ENCODE measurements at places on chromosomes 6 and 20.
A peak's percentile ranks its signal among the peaks of the same experiment; 100 is the strongest.

- DNase-seq: no peak
Measured at GRCh38 chr20:61373956-61374545, 122.0 kb downstream of the CDH4 start.

DNA sequence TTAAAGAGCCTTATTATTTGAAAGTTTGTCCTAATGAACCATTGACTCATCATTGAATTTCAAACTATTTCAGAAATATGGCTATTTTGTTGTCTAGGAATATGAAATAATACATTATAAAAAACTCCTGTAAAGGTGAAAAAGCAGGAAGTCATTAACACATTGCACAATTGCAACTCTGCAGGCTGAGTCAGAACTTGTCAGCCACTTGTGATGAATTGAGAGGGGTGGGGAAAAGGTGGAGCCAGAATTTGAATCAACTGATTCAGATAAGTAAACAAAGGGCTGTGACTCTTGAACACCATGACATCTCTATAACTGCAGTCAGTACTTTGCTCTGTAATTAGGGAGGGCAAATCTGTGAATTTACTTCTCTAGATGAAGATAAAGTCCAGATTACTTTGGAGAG lies 6.0 kb downstream of the C6orf141 start:
- DNase-seq: peak; percentile 30

DNA sequence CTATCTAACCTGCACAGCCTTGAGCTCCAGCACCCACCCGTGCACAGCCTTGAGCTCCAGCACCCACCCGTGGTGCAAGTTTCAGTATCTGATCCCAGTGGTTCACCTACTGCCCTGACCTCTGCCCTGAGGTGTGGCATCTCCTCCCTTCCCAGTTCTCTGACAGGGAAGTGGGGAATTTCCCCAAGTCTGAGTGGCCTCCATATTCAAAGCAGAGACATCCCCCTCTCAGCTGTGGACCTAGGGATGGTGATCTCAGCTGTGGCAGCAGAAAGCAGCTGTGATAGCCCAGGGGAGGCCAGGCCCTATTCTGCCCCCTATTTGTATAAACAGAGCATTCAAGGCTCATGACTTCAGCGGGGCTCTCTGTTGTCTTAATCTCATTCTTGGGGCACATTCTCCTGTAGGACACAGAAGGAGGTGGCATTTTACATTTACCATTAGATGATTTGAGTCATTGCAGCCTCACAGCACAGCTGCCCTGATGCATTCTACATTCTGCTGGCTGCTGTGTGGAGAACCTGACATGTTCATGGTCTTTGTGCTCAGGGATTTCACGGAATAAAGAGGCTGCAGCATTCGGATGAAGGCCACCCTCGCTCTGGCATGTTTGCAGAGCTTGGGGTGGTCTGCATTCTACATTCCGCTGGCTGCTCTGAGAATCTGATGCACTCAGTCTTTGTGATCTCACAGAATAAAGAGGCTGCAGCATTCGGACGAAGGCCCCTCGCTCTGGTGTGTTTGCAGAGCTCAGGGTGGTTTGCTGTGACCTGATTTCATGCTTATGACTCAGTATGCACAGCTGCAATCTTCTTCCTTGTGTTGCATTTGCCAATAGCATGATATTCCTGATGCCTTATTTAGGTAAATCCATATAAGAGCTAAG lies 16.9 kb downstream of the GPR31 start:
- no peak for DNase-seq

GRCh38 chr20:18796282-18796833 lies 17.2 kb upstream of the SCP2D1 start:
- DNase-seq: no peak

GRCh38 chr6:150301846-150302519 lies 66.8 kb upstream of the IYD start:
- DNase-seq: peak; percentile 23

DNA sequence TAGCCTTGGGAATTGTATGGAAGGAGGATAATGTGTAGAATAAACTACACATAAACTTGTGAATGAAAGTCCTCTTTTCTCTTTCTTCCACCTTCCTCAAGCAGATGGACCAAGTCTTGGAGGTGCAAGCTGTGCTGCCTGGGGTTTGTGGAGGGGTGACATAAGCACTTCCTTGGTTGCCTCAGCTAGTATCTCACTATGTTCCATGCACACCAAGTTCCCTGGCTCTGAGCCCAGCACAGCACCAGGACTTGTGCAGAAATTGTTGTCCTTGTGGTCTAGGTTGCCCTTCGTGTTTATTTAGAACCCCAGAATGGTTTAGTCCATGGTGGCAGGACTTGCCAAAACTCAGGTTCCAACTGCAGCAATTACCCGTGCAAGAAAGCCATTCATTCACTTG lies 110.3 kb downstream of the MEI4 start:
- DNase-seq: no peak

- no peak for DNase-seq
Measured at GRCh38 chr6:142071981-142072380, 60.7 kb upstream of the GJE1 start.

- peak; percentile 40 for DNase-seq
Measured at GRCh38 chr20:44571362-44571988, 10.9 kb upstream of the PKIG start.

- DNase-seq: no peak
Measured at GRCh38 chr6:129957941-129958898, 60.2 kb upstream of the L3MBTL3 start.

GRCh38 chr6:165488624-165489295 lies 174.3 kb downstream of the PDE10A start:
- no peak for DNase-seq

- DNase-seq: no peak
Measured at GRCh38 chr20:23658989-23659609, 21.3 kb upstream of the CST3 start.

DNA sequence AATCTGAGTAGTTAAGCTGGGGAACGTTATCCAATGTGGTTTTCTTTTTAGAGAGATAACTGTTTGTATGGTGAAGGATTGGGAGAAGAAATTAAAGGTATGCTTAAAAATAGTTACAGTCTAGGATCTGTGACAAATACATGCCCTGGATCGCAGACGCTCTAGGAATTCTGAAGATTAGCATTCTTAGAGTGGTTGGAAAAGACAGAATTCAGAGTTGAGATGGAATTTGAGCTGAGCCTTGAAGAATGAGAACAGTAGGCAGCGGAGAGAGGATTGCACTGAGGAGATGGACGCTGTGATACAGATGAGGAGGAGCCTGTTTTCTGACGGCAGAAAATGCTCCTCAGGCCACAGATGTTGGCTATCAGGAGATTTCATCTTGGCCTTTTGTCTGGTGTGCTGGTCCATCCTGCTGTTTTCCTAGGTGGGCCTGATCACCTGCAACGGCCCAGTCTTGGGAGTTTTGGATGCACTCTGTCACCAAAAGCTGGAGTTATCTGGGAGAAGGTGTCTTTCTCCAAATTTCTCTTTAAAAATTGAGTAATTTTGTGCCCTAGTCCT lies 48.3 kb upstream of the KIF25 start:
- no peak for DNase-seq

GRCh38 chr6:39303425-39304153 lies 10.6 kb downstream of the KCNK17 start:
- no peak for DNase-seq

- DNase-seq: no peak
Measured at GRCh38 chr6:34520645-34521462, 35.3 kb downstream of the SPDEF start.

GRCh38 chr6:40791004-40791403 lies 203.8 kb upstream of the LRFN2 start:
- DNase-seq: no peak

DNA sequence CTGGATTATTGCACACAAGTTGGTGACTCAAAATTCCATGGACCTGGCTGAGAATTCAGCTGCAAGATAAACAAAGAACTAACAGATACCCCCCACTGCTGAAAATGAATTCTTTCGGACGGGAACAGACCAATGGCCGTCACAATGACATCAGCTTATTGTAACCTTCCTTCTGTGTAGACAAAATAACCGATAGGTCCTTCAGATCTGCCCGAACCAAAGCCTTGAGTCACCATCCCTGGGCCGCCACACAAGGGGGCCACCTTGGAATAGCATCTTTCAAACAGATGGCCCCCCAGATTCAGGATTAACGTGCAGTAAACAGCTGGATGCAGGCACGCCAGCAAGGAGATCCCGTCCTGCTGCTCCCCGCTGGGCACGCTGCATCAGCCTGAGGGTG lies 214.0 kb upstream of the EXOC2 start:
- DNase-seq: no peak

GRCh38 chr20:42779216-42779615 lies 410.5 kb downstream of the PTPRT start:
- no peak for DNase-seq

DNA sequence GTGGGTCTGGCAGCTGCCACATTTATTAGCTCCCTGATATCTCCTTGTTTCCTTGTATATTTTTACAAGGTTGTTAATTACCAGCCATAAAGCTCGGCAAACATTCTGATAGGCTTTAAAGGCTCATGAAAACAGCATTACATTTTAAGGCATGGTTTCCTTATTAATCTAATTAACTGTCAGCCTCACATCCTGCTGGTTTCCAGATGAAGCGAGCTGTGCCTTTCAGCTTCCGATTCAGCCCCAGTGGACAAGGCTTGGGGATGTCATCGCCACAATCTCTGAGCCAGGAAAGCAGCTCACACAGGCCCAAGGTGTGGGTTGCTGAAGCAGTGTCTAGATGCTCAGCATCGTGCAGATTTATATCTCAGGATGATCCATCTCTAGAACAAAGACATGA lies 66.0 kb upstream of the RALY start:
- no peak for DNase-seq

DNA sequence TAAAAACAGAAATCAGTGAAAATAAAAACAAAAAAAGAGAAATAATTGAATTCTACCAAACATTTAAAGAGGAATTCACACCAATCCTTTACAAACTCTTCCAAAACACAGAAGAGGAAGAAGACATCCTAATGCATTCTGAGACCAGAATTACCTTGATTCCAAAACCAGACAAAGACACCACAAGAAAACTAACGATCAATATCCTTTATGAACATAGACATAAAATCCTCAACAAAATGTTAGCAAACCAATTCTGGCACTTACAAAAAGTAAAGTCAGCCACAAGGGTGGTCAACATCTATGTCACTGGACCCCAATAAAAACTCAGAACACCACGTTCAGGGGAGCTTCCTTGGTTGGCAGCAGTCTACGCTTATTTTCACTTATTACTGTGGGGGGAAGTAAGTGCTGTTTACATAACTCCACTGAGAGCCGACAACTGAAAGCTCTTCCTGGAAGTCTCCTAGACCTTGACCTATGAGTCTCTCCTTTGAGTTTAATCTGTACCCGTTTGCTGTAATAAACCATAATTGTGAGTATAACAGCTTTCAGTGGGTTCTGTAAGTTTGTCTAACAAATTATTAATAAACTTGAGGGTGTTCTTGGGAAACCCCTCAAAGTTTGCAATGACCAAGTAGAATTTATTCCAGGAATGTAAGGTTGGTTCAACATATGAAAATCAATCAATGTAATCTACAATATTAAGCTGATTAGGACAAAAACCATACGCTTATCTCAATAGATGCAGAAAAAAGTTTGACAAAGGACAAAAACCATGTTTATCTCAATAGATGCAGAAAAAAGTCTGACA lies 24.5 kb downstream of the GZF1 start:
- no peak for DNase-seq

- peak; percentile 83 for DNase-seq
Measured at GRCh38 chr20:11128220-11128718, 454.5 kb upstream of the JAG1 start.

GRCh38 chr6:36550473-36551000 lies 3.3 kb upstream of the STK38 start:
- no peak for DNase-seq

GRCh38 chr6:106820412-106820852 lies 154.1 kb downstream of the CD24 start:
- DNase-seq: peak; percentile 29

DNA sequence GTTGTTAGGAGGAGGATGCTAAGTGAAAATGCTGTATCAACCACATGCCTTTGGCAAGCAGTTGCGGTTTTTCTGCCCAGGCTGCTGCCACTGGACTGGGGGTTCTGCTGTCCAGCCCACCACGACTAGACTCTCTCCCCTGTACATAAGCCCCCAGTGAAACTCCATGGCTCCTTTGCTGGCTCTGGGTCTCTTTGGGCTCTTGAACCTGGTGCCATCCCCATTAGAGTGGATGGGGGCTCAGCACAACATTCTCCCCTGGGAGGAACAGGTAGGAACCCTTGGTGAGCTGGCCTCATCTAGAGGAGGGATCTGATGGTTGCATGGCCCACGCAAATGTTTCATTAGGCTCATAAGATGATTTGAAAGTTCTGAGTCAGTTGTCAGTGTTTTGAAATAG lies 204.8 kb upstream of the KCNG1 start:
- no peak for DNase-seq

DNA sequence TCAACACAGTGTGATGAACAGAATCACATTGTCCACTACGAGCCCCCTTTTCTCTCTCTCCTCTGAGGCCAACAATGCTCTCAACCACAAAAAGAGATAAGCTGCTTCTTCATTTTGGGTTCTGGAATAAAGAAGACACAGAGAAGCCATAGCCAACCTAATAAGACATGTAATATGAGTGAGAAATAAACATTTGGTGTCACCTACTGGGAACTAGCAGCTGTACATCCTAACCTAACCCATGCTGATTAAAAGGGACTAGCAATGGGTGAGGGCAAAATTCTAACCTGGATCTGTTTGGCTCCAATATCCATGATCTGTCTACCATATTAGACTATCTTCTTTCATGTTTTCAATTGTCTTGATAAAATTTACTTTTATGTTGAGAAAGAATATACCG lies 369.1 kb upstream of the MARCKS start:
- no peak for DNase-seq

GRCh38 chr6:7996538-7997111 lies 67.6 kb downstream of the BLOC1S5 start:
- peak; percentile 32 for DNase-seq

DNA sequence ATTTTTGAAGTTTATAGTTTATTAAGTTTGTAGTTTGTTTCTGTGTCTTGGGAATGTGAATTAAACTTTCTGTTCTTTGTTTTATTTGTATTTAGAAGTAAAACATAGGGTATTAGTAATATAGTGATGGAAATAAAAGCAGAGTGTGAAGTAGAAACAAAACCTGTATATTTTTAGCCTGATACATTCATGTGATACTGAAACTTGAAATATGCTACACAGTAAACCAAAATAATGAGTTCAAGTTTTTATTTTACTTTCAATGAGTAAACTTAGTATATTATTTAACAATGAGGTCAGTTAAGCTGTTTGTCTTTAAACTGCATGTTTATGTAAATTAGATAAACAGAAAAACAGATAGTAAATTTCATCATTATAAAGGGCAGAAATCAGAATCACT lies 1592.6 kb downstream of the GRIK2 start:
- DNase-seq: no peak

GRCh38 chr6:116351101-116351500 lies 19.6 kb upstream of the DSE start:
- DNase-seq: no peak
